ENCODE measurements at places on chromosomes 5 and 9.
A peak's percentile ranks its signal among the peaks of the same experiment; 100 is the strongest.

- DNase-seq = no peak
These were observed 42.4 kb downstream of the MRRF start for GRCh38 chr9:122307061-122307460.

DNA sequence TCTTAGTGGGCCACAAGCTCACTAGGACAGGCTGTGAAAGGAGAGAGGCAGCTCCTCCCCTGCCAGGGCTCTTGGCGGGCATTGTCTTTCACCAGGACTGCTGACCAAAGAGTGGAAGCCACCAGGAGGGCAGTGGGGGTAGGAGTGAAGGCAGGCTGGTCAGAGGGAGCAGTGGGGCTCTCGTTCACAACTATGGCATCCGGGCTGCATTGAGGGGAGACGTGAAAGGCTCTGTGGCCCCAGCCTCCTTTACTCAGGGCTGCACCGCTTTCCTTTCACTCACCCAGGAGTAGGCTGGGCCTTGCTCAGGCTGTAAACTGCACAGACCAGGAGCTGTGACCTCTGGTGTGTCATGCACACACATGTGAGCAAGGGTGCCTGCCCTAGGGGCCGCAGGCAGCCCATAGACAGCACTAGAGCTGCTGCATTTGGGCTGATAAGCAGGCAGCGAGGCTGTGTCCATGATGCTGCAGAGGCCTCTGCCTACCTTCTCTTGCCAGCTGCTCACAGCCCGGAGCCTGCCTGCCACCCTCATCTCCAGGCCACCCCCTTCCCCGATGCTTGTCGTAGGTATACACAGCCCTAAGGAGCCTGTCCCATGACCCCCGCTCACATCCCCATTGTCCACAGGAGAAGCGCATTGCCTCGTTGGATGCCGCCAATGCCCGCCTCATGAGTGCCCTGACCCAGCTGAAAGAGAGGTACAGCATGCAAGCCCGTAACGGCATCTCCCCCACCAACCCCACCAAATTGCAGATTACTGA, 130.4 kb downstream of the DAB2IP start:
- no peak for DNase-seq

- DNase-seq = peak; percentile 49
These were observed 18.5 kb upstream of the ERMP1 start for GRCh38 chr9:5851445-5851844.

GRCh38 chr5:158463938-158464337, 605.0 kb upstream of the CLINT1 start:
- peak; percentile 54 for DNase-seq

- DNase-seq = no peak
These were observed 34.9 kb upstream of the SLIT3 start for GRCh38 chr5:169335806-169336205.

DNA sequence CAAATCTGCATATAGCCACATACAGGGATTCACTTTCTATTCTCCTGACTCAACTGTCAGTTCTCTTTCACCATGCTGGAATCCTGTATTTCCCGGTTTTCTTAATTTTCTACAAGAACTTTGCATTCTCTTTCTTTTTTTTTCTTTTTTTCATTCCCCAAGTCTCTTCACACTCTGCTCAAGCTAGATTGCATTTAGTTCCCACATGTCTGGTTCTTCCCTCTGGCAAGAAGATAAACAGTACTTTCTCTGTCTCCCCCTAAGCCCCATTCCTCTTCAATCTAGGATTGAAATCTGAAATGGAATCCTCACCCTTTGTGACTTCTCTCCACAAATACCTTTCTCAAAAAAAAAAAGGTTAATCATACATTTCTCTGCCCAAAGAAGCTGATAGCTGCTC, 64.2 kb upstream of the SLC12A2 start:
- DNase-seq = no peak

DNA sequence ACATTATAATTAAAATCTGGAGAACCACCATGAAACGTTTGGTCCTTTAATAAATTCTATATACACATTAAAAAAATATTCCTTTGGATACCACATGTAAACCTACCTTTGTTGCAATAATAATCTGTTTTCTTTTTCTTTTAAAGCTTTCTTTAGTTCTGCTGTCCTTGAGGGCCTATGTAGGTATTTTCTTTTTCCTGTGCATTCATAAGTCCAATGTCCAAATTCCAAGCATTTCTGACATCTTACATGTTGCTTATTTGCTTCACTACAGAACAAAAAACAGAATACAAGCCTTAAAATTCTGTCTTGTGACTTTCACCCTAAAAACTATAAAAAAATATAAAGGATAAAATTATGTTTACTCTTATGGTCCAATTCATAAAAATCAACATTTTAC, 19.7 kb downstream of the ZCCHC10 start:
- DNase-seq = no peak

DNA sequence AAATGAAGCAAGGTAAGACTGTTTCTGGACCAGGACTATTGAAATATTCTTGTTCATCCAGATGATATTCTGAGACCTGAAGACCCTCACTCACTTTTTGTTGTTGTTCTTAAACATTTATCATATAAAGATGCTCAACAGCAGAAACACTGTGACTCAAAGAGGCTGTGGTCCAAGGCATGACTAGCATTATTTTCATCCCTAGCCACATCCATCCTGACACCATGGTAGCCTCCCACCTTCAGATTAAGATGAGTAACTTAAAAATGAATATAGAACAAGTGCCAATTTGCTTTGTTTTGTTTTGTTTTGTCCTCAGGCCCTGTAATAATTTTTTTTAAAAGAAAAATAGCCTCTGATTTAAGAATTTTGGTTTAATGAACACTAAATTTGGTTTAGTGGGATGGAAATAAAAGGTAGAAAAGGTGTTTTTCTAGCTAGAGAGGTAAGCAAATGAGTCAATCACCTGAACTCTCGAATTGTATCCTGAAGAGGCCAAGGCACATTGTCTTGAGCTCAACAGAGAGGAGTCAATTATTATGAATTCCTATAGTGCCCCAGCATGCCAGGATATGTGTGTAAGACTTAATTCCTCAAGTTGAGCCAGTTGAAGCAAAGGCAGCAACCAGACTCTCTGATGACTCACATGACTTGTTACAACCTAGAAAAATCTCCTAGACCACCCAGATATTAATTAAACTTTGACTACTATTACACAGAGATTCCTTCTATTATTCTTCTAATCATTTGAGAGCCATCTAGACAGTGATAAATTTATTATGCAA, 380.1 kb upstream of the TUSC1 start:
- peak; percentile 20 for DNase-seq

DNA sequence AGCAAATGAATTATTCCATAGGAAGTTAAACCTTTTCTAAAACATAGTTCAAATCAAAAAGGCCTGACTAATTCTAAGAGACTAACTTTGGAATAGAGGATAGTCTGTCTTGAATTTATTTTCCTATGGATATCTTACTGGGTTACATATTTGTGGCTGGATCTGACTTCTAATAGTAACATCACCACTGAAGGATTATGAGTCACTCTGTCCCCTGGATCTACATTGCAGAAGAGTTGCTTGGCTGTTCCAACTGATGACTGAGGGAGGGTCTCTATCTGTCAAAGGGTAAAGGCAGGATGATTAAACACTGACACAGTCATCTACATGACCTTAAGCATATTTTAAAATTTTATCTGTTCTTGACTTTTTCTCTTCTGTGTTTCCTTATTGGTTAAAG, 119.6 kb upstream of the FST start:
- DNase-seq = peak; percentile 70

- DNase-seq = no peak
These were observed 480.9 kb downstream of the MTRR start for GRCh38 chr5:8349855-8350254.

GRCh38 chr9:36392489-36392888, 7.6 kb downstream of the RNF38 start:
- DNase-seq = no peak

GRCh38 chr5:14185326-14186058, 42.4 kb downstream of the TRIO start:
- DNase-seq = peak; percentile 56

DNA sequence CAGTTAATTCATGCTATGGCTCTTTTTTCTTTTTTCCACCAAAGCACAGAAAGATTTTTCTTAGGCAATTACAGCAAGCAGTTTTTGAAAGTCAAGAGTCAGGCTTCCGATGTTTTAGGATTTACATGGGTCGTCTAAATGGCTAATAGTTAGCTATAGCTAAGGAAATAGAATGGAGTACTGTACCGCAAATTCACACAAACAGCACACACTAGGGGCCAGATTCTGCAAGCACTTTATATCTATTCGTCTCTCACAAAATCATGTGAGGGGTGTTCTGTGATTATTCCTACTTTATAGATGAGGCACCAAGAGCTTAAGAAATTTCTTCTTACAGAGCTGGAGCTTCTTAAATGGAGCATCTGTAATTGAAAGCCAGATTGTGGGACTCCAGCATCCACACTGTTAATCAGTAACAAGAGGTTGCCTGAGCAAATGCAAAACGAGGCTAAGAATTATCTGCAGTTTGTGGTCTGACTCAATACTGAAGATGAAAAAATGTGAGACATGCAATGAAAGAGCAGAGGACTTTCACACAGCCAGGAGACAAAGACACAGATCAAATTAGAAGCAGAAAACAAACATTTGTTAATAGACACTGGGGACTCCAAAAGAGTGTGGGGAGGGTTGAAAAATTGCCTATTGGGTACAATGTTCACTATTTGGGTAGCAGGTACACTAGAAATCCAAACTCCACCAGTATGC, 62.7 kb upstream of the CTXN3 start:
- no peak for DNase-seq

GRCh38 chr5:125890511-125890931, 532.7 kb upstream of the GRAMD2B start:
- DNase-seq = no peak

DNA sequence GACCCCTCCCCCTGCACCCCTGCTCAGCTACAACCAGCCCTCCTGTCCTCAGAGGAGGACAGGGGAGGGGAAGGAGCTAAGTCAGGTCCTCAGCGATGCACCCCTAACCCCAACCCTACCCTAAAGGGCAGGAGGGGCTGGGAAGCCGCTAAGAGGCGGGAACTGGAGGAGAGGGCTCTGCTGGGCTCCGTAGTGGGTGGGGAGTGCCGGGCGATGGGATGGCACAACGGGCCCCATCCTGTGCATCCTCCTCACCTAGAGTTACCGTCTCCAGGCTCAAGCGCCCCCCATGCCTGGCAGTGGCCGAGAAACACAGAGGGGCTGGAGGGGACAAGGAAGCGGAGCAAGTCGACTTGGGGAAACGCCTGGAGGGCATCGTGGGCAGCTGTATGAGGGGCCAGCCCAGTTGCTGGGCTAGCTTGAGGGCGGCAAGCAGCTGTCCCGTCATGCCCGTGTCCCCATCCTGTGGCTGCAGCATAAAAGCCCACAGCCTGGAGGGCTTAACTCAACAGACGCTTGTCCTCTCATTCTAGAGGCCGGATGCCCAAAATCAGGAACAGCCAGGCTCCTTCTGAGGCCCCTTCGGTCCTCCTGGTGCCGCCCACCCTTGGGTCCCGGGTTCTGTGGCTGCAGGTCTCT, 23.0 kb upstream of the UBAC1 start:
- DNase-seq = no peak

DNA sequence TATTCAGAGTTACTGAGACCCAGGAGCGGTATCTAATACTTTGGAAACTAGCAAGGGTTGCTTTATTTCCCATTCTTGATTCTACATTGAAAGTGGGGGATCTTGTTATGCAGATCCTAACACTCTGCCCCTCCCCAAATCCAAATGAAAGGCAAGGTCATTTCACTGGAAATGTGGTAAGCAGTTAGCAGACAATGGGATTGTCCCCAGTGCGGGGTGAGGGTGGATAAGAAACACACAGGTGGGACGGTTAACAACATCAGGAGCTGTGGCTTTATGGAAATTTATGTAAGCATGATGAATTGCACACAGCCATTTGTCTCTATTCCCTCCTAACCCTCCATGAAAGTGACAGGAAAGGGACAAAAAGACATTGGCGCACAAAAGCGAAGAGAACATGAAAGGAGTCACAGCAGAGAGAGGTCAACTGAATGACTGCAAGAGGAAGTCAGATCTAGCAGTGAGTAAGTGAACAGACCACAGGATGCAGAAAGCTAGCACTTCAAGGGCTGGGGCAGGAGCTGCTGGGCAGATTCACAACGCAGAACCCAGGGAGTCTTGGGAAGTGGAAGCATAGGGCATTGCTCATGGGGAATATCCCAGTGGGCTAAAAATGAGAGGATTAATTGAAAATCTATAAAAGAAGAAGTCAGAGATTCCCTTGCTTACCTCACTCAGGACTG, 184.4 kb downstream of the HSD17B3 start:
- no peak for DNase-seq

GRCh38 chr5:133273661-133274596, 222.1 kb downstream of the HSPA4 start:
- peak; percentile 75 for DNase-seq

- DNase-seq = peak; percentile 41
These were observed 57.6 kb upstream of the MTAP start for GRCh38 chr9:21744841-21745240.

GRCh38 chr9:8599937-8600336, 800.4 kb upstream of the DMAC1 start:
- DNase-seq = no peak

DNA sequence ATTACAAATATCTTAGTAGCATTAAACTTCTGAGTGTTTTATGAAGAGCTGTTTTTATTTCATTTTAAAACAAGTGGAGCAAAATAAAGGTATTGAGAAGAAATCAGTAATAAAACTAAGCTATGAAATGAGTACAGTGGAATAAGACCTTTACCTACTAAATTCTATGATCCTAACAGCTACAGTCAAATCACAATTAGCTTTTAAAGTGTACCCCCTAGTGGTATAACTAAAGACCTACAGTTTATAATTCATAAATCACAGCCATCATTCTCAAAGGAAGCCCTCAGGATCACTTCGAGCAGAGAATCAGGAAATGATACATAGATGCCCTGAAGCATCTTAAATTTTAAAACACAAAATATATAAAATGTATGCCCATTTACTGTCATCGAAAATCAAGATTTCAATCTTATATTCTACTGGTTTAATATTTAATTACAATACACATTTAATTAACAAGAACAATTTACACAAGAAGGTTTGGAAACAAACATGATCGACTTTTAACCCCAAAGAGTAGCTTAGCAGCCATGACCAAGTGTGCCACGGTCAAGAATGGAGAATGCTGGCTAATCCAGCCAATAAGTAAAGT, 12.3 kb downstream of the CCNH start:
- DNase-seq = peak; percentile 52

GRCh38 chr5:150409638-150410523, 2.8 kb downstream of the CD74 start:
- peak; percentile 98 for DNase-seq

- DNase-seq = no peak
These were observed 7.7 kb upstream of the RPL26L1 start for GRCh38 chr5:172951371-172952033.

All from AG08395 (cell line).